A673 (cell line): ENCODE measurements at places on chromosomes 4 and X. TPM values are rescaled to one million over a fixed set of nuclear protein-coding genes. Genes with fewer than 3 reads are reported as not detected.

DNA sequence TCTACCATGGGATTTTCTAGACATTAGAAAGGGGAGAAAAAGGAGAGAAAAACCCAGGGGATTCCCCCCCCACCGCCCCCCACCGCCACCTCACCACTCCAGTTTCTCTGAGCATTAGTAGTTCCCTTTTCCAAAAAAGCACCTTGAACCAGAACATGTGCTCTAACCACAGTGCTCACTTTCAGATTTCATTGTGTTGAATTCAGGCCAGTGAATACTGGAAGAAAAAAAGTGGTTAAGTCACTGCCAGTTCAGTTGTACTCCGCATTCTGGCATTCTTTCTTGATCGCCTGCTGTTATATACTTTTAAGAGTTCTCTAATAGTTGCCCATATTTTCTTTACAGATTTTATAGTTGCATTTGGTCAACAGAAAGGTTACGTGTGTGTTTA is 40.9 kb downstream of the JADE3 start:
- DNase-seq, result no peak

Gene ITGB1BP2
- 6.6 and 7.0 TPM in 2 replicates for total RNA-seq

DNA sequence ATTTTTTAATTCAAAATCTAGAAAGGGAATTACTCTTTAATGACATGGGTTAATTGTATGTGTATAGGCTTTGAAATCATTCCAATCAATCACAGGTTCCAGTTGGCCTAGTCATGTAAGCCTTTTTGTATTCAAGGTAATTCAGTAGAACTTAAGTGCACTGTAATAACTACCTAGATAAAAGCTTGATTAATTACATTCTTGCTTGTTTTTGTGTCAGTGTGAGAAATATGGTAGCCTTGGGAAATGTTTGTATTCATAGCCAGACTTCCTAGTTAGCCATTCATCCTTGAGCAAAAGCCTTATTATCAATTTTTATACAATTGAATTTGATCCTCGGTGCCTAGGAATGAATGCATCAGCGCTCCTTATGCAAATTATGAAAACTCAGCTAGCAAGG is 33.5 kb downstream of the TKTL2 start:
- no peak for DNase-seq

Gene FAM236A
- total RNA-seq, result not detected in 2 replicates

Gene TMEM47
- 35.9 and 36.4 TPM in 2 replicates for total RNA-seq

Gene FATE1
- 0.45 TPM in 1 of 2 replicates, not detected in the other for total RNA-seq

Gene RPS6KA6
- total RNA-seq, result not detected in 2 replicates
